ENCODE measurements at places on chromosomes 12 and 14. TPM values are rescaled to one million over a fixed set of nuclear protein-coding genes. Genes with fewer than 3 reads are reported as not detected.

DNA sequence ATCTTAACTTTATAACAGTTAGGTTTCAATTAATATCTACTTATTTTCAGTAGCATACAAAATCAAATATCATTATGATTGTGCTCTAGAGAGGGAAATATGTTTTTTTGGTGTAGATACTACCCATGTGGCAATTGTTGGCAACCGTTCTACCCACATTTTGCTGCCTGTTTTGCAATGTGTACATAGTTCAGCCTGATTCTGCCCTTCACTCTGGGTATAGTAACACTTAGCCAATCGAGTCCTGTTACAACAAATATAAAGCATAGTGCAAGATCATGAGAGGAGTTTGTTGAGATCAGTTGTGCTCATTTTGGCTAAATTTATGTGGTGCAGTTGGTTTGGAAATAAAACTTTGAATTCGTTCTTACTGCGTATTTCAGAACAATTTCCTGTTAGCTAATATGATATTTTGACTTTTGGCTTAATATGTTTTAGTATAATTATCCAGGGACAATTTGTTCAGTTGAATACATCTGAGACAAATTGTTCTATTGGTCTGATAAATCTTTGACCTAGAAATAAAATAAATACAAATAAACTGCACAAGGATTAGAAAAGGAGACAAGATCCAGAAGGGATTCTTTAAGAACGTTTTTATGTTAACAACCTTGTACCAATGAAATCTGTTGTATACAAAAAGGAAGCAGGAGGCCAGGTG lies 76.9 kb downstream of the ATF7IP start:
- no peak for DNase-seq

DNA sequence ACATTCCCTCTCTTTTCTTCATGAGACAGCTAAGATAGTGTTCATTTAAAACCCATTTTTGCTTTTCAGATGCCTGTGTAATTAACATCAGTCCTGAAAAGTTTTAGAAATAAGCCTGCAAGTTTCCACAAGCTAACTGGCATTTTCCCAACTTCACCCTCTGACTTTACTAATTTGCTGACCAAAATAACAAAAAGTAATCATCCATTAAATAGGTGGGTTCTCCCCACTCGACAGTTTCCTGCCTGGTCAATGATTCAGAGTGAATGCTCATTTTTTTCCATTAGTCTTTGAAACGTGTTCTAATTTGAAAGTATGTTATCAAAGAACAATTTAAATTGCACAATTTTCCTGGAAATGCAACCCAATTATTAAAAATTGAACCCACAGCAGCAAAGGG lies 23.6 kb downstream of the NELL2 start:
- no peak for DNase-seq

DNA sequence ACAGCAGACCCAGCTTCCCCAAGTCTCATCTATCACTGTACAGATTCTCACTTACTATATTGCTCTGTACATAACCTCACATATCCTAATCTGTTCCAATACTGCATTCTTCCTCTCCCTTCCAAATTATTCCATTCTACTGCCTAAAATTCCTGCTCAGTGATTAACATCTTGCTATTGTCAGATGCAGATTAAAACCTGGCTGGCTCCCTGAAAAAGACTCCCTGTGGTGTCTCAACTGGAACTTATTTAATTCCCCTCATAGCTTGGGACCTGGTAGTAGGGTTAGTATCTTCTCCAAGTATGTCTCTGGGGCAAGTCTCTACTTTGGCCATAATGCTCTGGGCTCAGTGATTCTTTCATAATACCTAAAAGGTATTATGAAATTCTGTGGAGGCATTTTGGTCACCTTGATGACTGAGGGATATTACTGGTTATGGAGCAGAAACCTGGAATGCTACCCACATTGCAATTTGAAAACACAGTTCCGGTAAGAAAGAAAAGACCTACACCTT lies 55.8 kb downstream of the PAWR start:
- no peak for DNase-seq

GRCh38 chr14:95300002-95300696 lies 19.6 kb downstream of the CLMN start:
- no peak for DNase-seq

BEST3 gene
- polyA plus RNA-seq = 0.48 TPM

TMCC3 gene
- 39.5 TPM for polyA plus RNA-seq

DNA sequence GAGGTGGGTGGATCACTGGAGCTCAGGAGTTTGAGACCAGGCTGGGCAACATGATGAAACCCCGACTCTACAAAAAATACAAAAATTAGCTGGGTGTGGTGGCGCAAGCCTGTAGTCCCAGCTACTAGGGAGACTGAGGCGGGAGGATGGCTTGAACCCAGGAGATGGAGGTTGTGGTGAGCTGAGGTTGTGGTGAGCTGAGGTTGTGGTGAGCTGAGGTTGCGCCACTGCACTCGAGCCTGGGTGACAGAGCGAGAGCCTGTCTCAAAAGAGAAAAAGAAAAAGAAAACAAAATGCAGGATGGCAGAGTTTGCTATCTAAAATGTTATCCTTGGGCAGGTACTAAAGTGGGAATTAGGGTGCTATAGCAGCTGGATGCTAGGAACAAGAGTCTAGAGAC lies 10.8 kb upstream of the GPRC5A start:
- no peak for DNase-seq

HOXC9 gene
- polyA plus RNA-seq = 26.3 TPM

DNA sequence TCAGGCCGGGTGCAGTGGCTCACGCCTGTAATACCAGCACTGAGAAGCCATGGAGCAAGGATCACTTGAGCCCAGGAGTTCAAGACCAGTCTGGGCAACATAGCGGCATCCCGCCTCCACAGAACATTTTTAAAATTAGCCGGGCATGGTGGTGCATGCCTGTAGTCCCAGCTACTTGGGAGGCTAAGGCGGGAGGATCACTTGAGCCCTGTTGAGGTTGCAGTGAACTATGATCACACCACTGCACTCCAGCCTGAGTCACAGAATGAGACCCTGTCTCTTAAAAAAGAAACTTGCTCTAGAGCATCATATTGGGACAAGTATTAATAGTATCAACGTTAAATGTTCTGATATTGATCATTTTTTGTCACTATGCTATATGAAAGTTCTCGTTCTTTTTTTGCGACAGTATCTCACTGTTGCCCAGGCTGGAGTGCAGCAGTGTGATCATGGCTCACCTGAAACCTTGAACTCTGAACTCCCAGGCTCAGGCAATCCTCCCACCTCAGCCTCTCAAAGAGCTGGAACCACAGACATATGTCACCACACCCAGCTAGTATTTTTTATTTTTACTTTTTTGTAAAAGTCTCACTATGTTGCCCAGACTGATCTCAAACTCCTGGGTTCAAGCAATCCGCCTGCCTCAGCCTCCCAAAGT lies 47.7 kb downstream of the CCDC85C start:
- no peak for DNase-seq

LRTM2 gene
- polyA plus RNA-seq = 0.37 TPM

DNA sequence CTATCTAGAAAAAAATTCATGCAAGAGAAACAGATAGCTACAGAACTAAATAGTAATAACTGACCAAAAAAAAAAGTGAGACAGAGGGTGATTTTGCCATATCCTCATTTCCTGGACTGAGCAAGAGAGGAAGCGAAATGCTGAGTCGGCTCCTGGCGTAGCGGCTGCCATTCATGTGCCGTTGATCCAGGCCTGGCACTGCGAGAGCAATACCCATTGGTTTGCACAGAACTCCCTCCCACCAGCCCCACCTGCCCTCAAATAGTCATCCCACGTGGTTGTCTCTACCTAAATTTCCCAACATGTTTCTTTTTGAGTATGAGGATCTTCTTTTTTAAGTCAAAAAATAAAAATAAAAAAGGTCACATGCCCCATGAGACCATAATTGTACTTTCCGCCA lies 9.4 kb upstream of the WNT5B start:
- DNase-seq = no peak

PABPN1 gene
- polyA plus RNA-seq = 265 TPM

- no peak for DNase-seq
These were observed 44.3 kb upstream of the HMGA2 start for GRCh38 chr12:65779946-65780345.

GRCh38 chr12:109760031-109760929 lies 46.7 kb downstream of the FAM222A start:
- no peak for DNase-seq

CFAP251 gene
- 16.8 TPM for polyA plus RNA-seq

COX14 gene
- polyA plus RNA-seq = 62.2 TPM
